ENCODE measurements at places on chromosomes 4 and X.

DNA sequence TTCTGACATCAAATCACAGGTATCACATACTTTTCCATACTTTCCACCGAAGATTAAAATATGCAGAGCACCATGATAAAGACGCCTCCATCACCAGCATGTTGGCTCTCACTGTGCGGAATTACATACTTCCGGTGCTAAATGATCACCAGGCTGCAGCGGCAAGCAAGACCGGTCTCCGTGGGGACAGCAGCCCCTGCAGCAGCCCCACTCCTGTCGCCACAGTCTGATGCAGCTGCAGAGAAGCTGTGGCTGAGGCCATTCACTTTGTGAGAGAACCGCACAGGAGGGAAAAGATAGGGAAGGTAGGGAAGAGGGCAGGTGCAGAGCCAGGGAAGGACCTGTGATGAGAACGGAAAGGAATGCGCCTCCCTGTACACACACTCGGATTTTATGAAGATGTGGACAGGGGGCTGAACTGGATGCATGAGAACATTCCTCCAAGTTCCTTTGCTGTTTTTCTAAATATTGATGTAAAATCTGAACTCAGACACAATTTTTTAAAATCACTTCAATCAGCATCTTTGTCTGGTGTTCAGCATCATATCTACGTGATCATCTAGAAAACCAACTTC lies 38.3 kb downstream of the AFAP1 start:
- no peak for DNase-seq

DNA sequence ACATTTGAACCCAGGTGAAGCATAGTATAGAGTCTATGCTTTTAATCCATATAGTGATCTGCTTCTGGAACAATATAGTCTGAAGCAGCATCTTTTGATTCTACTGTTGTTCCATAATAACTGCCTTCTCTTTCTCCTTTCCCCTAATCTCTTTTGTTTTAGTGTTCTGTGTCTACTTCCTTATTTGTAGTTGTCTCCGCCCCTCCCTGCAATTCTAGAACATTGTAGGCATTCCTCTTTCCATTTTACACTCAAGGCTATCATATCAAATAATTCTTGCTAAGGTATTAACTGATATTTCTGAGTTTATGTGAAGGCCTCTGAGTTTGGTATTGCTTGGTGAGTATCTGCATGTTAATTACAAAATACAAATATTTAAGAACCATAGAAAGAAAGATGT lies 11.6 kb downstream of the BLTP1 start:
- no peak for DNase-seq

DNA sequence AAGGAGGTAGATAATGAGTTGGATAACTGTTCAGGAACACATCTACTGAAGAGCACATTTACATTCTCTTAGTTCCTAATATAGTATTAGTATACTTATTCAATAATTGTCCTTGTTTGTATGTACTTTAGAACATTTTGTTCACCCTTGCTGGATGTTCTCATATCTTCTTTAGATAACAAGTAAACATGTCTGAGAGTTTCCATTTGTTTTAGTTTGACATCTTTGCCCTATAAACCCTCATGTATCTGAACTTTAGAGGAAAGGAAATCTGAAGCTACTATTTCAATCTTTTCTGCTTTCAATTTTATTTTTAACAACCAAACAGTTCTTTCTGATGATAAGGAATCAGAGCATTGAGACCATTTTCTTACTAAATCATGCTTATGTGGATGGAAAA lies 518.6 kb downstream of the RPA4 start:
- DNase-seq, result no peak

GRCh38 chrX:10633722-10634121 lies 13.3 kb upstream of the MID1 start:
- no peak for DNase-seq

DNA sequence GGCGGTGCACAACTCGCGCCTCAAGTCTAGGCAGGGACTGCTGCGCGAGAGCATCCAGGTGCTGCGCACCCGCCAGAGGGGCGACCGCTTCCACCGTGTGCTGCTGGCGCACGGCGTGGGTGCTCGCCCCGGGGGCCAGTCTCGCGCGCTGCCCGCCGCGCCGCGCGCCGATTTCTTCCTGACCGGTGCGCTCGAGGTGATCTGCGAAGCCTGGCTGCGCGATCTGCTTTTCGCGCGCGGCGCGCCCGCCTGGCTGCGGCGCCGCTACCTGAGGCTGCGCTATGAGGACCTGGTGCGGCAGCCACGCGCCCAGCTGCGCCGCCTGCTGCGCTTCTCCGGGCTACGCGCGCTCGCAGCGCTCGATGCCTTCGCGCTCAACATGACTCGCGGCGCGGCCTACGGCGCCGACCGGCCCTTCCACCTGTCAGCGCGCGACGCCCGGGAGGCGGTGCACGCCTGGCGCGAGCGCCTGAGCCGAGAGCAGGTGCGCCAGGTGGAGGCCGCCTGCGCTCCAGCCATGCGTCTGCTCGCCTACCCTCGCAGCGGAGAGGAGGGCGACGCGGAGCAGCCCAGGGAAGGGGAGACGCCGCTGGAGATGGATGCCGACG lies 1.3 kb downstream of the CHST7 start:
- no peak for DNase-seq

GRCh38 chrX:140572724-140573123 lies 67.9 kb upstream of the SOX3 start:
- no peak for DNase-seq

- DNase-seq, result no peak
These were observed 71.9 kb upstream of the STX18 start for GRCh38 chr4:4613641-4614286.

- no peak for DNase-seq
These were observed 177.7 kb downstream of the ZNF674 start for GRCh38 chrX:46367491-46367890.

- DNase-seq, result no peak
These were observed 844.0 kb upstream of the FRG1 start for GRCh38 chr4:189096717-189097116.

GRCh38 chr4:38138363-38138762 lies 178.2 kb downstream of the PTTG2 start:
- DNase-seq, result no peak

GRCh38 chr4:153142700-153143438 lies 61.4 kb upstream of the TRIM2 start:
- DNase-seq, result peak; percentile 43

- DNase-seq, result no peak
These were observed 37.8 kb downstream of the ACSL1 start for GRCh38 chr4:184787766-184788503.

- DNase-seq, result no peak
These were observed 17.6 kb downstream of the G3BP2 start for GRCh38 chr4:75655562-75655961.

DNA sequence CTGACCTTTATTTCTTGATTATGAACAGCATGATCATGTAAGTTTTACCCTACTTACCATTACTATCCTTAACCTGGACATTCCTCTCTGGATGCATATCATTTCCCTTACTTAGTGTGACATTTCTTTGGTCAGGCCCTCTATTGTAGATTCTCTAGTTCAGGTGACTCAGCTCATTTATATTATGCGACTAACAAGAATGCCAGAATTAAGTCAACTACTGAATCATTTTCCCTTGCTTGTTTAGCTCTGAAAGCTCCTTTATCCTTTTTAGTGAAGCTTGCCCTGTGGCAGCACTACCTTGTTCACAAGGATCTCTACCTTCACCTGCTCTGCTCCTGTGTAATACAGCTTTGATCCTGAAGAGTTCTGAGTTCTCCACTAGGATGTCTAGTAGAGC lies 15.1 kb upstream of the UGT2B17 start:
- no peak for DNase-seq

DNA sequence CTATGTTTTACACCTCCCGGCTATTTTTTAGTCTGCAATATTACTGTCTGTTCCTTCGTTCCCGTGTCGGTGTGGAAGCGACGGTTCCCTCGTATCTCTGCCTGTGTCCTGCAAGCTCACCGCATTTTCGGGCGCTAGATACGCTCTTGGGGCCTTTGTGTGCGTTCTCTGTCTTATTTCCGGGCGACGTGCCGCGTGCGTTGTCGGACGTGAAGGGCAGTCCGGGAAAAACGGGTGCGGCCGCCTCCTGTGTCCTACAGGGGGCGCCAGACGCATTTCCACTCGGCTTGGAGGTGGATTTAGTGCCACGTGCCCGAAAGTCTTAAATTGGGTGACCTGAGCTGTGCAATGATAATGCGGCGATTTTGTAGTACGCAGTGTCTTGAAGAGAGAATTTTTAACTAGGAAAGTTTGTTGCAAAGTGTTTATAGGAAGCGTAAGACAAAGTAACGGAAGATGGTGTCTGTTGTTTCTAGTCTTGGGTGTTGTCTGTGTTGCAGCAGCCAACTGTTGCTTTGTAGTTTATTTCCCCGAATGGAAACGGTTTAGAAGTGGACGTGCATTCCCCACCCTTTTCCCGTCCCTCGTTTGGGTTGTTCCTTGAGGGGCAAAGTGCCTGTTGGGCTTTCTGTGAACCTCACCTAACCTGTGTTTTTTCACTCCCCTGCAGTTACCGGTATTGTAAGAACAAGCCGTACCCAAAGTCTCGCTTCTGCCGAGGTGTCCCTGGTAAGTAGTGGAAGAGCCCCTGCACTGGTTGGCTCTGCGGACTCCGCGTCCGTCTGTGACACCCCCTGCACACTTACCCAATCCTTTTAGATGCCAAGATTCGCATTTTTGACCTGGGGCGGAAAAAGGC lies 720 bp downstream of the RPL10 start:
- peak; percentile 50 for DNase-seq

- DNase-seq, result no peak
These were observed 394.8 kb upstream of the TENM3 start for GRCh38 chr4:181848357-181848756.

- no peak for DNase-seq
These were observed 40.3 kb downstream of the PDGFC start for GRCh38 chr4:156931267-156931666.

DNA sequence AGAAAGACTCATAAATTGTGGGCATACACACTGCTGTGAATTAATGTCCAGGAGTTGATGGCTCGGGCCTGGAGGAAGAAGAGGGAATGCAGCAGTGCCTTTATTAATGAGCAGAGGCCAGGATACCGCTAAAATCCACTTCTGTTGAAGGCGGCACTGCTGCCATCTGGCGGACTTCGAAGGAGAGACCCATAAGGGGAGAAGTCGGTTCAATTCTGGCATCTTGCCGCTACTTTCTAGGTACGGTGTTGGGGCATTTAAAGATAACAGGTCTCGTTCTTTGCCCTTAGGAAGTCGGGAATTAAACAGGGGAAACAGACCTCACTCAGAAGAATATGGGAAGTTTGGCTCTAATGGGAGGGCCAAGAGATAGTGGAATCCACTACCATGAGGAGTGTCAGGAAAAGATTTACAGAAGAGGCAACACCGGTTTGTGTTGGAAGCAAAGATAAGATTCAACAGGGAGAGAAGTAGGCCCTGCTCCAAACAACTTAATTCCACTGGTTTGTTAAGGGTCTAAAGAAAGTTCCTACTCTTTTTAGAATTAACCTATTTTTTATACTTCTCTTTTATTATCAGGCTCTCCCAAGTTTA lies 133.6 kb upstream of the GIMD1 start:
- DNase-seq, result peak; percentile 29
